Stimulated activated CD8-positive, alpha-beta memory T cell treated with anti-CD3 and anti-CD28 coated beads, Interleukin-7, amount 100 ng/mL, for 1 hour (primary cell): ENCODE measurements at places on chromosomes 7 and 10.
A peak's percentile ranks its signal among the peaks of the same experiment; 100 is the strongest.

DNA sequence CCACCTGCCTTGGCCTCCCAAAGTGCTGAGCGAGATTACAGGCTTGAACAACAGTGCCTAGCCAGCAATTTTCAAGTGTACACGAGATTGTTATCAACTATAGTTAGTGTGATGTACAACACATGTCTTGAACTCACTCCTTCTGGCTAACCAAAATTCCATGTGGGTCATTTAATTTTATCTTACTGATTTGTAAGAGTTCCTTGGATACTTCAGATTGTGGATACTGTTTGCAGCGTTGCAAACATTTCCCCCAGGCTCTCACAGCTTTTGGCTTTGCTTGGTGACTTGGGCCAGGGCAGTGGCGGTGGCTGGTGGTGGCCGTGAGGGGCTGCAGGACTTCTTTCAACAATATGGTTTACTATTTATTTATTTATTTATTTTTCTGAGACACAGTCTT lies 8.5 kb upstream of the TMEM270 start:
- DNase-seq, result no peak

GRCh38 chr7:32462451-32462850 lies 27.7 kb downstream of the LSM5 start:
- no peak for DNase-seq

- DNase-seq, result no peak
Observed at GRCh38 chr7:120998996-120999565, 10.6 kb downstream of the CPED1 start.

- DNase-seq, result no peak
Observed at GRCh38 chr7:158396982-158397862, 190.4 kb downstream of the PTPRN2 start.

GRCh38 chr10:60788544-60788943 lies 10.3 kb downstream of the CDK1 start:
- DNase-seq, result no peak

DNA sequence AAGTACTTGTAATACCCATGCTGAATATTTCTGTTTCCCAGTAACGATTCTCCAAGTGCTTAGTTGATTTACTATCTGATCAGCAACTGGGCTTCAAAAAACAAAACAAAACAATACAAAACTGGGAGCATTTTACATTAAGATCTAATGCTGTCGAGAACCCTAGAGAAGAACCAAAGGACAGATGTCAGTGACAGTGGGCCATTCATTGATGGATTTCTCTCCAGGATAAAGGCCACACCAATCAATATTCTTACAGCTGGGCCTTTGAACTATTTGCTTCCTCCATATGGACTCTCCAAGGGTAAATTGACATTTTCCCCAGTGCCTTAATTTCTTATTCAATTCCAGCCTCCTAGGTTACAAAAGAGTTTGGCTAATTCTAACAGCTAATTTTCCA lies 217.5 kb downstream of the ADAM12 start:
- no peak for DNase-seq

GRCh38 chr10:133009218-133009950 lies 67.0 kb upstream of the CFAP46 start:
- DNase-seq, result no peak

DNA sequence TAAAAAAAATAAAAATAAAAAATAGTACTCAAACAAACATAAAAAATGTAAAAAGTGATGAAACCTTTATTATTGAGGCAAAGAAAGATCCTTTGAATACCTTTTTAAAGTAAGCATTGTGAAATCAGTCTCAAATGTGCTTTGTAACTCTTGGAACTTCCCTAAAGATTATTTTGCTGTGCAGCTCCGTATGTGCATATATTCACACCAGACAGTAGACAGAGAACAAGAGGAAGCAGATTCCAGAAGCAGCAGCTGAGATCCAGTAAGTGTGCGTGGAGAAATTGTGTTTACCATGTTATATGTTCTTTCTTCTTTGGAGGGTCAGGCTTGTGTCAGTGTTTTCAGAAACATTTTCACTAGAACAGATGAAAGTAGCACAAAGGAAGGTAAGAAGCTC lies 324.9 kb downstream of the AGMO start:
- DNase-seq, result no peak

DNA sequence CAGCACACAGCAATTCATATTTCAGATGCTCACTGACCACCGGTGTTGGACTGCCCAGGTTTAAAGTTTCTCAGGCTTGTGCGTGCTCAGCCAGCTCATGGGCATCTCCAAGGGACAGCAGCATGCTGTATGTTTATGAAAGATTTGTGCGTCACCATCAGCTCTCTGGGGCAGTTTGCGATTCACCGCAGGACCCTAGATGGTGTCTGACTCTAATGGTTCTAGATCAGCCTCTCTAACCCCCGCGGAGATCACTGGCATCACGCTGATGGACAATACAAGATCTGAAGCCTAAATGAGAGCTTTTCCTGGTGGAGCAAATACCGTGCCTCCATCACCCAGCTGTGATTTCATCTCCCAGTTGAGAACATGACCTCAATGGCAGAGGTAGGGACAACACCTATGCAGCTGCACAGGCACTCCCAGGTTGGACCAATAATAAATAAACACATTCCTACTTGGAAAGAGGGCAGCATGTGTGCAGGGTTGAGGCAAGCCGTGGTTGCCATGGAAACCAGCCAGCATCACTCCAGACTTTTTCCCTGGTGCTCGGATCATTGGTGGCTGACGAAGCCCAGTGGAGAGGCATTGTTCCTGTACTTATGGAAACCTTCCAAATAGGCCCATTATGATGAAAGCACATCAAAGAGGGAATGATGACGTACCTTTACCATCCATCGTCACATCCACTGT lies 253.6 kb downstream of the KCNMA1 start:
- no peak for DNase-seq

GRCh38 chr7:25835197-25835596 lies 316.8 kb upstream of the NFE2L3 start:
- no peak for DNase-seq

DNA sequence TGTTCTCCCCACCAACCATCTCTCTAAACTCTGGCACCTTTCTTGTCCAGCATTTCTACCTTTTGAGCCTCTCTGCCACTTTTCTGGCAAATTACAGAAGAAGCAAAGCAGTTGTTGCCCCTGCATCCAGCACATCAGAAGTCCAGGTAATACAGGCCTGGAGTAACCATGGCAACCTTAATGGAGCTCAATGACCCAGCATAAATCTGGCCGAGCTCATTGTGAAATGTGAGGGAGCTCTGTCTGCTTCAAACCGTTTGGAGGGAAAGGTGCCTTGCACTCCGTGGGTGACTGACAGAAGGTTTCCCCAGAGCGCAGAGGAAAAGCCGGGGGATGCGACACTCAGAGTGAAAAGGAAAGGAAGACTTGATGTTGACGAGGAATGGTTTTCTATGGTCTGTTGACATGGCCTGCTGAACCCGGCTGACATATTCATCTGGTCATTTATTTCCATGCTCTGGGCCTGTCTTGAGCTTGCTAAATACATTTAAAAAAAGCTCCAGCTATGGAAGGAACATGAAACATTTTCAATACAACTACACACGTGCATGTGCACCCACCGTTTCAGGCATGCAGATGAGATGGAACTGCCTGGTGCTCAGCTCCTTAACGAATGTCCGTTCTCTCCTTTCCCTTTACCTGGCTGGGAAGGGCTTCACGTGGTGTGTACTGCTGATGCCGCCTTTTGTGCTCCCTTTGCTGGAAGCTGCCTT lies 74.9 kb downstream of the ADRA2A start:
- DNase-seq, result no peak

DNA sequence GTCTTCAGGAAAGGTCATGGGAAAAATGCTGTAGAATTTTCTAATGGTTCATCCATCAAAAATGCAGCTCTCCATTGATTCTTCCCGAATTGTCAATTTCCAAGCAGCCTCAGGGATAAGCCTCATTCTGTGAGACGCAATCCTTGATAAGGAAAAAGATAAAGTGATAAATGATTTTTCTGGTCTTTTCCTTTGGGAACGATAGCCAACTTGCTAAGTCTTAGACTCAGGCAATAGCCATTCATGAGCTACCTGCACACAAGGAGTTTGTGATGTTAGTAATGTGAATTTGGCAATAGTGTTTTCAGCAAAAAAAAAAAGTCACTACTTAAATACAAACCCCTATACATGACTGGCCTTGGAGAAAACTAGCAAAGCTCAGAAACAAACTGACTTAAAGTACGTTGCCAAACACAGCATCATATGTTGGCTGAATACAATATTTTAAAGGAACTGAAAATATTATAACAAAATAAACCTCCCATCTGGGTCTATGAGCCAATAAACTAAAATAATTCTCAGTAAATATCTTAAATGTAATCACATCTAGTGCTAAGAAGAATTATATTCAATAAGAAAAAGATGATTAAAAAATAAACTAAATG lies 75.5 kb downstream of the KLF6 start:
- DNase-seq, result no peak

DNA sequence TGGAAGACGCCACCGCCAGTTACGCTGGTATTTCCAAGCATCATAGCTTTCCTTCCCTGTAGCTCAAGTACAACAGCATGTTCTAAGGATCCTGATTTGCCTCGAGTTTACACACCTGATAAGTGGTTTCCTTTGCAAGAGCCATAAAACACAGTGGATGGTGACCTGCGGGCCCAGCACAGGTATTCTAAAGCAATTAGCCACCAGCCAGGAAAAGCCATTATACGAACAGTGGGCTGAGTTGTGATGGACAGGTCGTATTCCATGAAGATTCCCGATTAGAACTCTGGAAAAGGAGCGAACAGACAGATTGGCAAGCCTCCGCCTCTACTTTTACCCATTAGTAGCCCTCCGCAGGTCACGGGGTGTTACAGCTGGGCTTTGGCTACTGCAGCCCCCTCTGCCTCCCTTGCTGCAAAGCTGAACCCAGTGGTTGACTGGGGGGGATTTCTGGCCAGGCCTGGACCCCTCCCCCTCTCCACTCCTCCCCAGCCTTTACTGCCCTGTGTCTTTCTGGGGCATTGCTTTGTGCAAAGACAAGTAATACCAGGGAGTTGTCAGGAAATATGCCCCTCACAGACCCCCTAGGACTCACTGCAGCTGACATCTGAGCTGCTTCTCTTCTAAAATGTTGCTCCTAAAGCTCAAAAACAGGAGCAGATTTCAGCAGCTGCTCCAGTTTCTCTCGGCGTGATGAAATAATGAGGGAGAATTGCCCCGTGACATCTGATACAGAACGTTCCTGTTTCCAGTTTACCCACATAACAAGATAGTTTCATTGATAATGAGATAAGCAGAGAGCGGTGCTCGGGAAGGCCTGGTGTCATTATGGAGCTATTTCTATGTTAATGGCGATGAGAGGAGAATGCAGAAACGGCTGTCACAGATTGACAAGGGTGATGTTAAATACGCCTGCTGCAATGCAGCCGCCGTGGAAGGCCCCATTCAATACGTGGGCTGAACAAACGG lies 214.4 kb downstream of the CCSER2 start:
- DNase-seq, result no peak

DNA sequence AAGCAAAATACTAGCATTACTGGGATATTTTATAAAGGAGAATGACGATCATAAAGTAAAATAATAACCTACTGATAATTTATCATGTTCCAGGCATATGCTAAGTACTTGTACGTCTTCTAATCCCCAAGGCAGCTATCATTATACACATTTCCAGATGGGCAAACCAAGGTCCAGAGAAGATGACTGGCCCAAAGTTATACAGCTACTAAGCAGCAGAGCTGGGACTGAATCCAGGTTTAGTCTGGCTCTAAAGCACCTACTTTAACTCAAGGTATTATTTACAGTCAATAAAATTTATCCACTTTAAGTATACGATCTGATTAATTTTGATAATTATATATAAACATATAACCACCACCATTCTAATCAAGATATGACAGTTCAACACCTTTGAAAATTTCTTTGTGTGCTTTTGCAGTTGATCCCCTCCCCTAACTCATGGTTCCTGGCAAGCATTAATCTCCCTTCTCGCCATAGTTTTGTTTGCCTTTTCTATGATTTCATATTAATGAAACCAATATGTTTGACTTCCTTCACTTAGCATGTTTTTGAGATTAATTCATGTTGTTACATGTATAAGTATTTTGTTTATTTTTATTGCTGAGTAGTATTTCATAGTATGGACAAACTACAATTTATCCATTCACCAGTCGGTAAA lies 126.7 kb downstream of the CPEB3 start:
- DNase-seq, result no peak

DNA sequence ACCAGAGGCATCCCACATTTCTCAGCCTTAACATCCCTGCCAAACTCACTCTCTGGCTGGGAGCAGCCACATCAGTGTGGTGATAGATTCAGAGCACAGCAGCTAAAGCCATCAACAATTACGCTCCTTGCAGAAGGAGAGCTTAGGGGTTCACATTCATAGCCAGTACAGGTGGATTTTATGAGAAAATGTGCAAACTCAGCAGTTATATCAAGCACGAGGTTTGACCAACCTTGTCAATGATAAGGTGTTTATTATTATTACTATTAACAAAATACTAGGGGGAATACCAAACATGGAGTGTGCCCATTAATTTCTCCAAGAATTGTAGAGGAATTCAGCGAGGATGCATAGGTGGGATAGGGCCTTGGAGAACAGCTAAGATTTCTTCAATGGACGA lies 362.3 kb downstream of the WDR11 start:
- DNase-seq, result no peak

DNA sequence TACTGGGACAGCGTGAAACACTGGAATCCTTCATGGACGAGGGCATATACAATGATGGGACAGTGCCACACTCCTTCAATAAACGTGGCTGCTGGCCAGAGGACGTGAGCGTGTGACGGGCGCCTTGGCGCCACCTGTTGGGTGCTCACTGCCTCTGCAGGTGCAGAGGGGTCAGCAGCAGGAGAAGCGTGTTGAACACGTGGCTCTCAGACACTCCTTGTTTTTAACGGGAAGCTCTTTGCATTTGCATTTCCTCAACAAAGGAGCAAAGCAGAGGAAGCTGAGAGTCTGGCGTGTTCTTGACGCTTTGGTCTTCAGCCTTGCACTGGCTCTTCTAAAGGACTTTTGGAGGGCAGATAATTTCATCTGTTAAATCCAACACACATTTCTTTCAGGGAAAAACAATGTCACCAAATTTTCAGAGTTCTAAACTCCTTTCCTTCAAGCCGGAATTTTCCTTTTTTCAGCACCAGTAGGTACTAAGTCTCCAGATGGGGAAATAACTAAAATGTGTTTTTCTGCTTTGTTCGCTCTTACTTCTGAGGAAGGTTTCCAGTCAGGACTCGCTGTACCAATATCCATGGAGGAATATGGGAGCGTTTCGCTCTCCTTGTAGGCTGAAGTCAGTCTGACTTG lies 2.9 kb upstream of the GET4 start:
- DNase-seq, result peak; percentile 45

GRCh38 chr7:17611611-17612010 lies 313.2 kb downstream of the AHR start:
- DNase-seq, result no peak

DNA sequence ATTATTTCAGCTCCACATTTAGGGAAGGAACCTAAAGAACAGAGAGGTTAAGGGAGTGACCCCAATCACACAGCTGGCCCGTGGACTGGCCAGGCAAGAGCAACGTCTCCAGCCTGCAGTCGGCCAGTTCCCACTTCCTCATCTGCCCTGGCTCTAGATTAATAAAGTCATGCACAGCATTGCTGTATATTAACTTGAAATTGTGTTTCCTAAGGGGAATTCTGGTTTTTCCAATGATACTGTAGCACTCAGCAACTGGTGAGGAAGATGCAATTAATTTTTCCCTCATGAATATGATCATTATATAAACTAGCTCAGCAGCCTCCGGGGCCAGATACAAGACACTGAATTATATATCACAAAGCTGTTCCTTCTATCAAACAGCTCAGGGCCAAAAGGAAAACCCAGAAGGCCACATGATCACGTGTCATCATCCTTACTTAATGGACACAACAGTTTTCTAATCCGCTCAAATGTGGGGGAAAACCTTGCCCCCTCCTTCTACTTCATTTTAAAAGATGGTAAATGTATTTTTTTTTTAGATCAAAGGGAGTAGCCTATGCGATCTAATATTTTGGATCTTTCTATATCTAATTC lies 295.3 kb upstream of the PRKCQ start:
- no peak for DNase-seq

- DNase-seq, result no peak
Observed at GRCh38 chr10:64486149-64486548, 964.9 kb downstream of the REEP3 start.
